Activated naive CD4-positive, alpha-beta T cell treated with anti-CD3 and anti-CD28 coated beads, Interleukin-2, amount 50 U/mL, for 16 hours (primary cell): ENCODE measurements at places on chromosomes 1 and 21.

- DNase-seq, result no peak
Observed at GRCh38 chr21:33839806-33840205, 75.8 kb downstream of the ATP5PO start.

DNA sequence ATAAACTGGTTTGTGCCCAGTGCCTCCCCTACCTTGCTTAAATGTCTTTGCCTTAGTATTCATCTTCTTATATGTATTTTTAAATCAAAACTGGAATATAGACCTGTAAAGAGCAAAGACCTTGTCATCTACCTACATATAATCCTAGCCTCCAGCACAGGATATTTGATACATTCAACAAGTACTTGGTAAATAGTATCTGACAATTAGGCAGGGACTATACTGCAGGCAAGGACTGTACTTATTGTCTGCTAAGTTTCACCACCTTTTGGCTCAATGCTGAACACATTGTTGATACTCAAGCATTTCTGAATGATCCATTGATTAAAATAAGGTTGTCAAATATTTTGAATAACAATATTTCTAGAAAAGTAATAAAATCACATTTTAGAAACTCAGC is 96.4 kb downstream of the PKN2 start:
- no peak for DNase-seq

DNA sequence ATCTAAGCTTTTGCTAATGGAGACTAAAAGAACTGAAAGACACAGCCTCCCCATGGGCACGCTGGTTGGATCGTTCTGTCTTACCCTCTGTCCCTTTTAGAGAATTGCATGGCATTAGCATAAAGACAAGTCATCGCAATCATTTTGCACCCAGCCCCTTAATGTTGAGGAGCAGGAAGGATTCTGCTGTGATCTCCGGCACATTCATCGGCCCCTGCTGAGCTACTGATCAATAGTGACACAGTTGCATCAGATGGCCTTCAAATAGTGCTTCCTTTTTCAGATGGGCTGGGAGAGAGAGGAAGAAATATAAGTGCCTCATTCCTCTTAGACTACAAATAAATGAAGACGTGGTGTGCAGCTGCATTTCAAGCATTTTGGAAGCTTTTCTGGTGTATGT is 75.4 kb downstream of the NOS1AP start:
- no peak for DNase-seq

- DNase-seq, result no peak
Observed at GRCh38 chr1:153651771-153652170, 6.7 kb upstream of the SNAPIN start.

GRCh38 chr1:165887877-165888551 is 60.6 kb downstream of the UCK2 start:
- no peak for DNase-seq
